ENCODE measurements at places on chromosomes 4 and X.

GRCh38 chr4:13436962-13437361 lies 47.2 kb downstream of the RAB28 start:
- DNase-seq = no peak

DNA sequence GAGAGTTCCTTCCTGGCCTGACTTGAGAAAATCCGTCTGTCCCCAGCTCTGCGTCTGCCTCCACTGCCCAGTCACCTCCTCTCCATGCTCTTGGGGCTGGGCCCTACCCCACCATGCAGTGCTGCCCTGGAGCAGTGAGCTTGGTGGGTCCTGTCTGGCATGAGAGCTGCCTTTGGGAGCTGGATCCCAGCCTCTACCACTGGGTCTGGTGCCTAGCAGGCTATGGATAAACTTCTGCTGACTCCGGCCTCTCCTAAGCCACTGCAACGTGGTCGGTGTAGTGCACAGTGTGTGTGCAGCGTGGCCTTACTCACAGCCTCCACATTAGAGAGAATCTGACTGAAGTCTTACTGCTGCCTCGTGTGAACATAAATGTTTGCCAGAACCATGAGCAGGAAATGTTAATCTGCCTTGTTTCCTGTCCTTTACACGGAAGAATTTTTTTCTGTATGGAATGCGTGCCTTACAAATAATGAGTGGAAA lies 47.6 kb downstream of the HTT start:
- DNase-seq = no peak

DNA sequence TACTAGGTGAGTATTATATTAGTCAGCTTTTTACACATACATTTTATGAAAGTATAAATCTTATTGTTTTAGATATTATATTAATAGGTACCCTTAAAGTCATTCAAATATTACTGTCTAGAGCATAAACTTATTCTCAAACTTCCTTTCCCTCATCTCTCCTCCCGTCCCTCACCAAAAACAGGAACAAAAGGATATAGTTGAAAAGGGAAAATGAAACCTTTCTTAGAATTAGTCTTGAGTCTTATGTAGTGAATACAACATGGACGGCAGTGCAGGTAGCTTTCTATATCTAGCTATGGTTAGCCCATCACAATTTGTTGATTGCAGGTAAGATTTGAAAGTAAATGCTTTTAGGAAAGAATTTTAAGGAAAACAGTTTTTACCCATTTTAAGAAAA lies 65.6 kb downstream of the RBPJ start:
- no peak for DNase-seq

DNA sequence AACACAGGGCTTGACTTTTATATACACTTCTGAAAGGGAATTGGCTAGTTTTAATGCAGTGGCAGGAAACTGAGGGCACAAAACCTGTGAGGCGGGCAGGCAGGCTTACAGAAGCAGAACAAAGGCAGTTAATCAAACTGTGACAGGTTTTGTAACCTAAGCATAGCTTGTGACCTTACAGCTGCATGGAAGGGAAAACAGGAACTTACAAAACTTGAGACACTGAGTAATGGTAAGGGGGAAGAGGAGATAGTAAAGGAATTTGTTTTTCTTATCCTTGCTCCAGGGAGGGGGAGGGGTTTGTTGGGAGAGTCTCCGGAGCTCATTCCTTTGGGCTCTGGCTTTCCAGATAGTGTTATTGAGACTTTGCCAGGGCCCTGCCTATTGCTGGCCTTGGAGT lies 55.6 kb downstream of the SLITRK4 start:
- no peak for DNase-seq

DNA sequence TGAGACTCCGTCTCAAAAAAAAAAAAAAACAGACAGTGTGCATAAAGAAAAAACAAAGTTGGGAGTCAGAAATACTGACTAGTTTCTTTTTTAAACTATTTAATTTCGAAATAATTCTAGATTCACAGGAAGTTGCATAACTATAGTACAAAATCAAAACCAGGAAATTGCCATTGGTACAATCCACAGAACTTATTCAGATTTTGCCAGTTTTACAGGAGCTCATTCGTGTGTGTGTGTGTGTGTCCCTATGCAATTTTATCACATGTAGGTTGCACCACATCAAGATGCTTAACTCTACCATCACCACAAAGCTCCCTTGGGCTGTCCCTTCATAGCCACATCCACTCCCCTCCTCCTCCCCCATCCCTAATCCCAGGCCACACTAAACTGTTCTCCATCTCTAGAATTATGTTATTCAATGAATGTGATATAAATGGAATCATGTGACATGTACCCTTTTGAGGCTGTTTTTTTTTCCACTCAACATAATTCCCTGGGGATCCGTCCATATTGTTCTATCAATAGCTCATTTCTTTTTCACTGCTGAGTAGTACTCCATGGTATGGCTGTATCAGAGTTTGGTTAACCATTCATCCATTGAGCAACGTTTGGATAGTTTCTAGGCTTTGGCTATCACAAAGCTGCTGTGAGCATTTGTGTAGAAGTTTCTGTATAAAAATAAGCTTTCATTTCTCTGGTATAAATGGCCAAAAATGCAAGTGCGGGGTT lies 16.3 kb upstream of the DDX3X start:
- no peak for DNase-seq

GRCh38 chr4:37438564-37439279 lies 194.2 kb downstream of the NWD2 start:
- no peak for DNase-seq

GRCh38 chr4:157808796-157809383 lies 363.9 kb downstream of the GASK1B start:
- no peak for DNase-seq

- DNase-seq = no peak
Observed at GRCh38 chr4:163280703-163281519, 51.5 kb downstream of the NPY1R start.

GRCh38 chr4:13982010-13982409 lies 354.5 kb upstream of the BOD1L1 start:
- DNase-seq = no peak

- DNase-seq = no peak
Observed at GRCh38 chrX:46218373-46218772, 326.8 kb downstream of the ZNF674 start.

- DNase-seq = no peak
Observed at GRCh38 chr4:140331245-140331644, 42.2 kb upstream of the SCOC start.

Measured in activated CD4-positive, alpha-beta memory T cell treated with anti-CD3 and anti-CD28 coated beads for 36 hours (primary cell).